ENCODE measurements at places on chromosomes 11 and 22.

- DNase-seq: peak; percentile 35
These were observed 2.3 kb upstream of the INPPL1 start for GRCh38 chr11:72222106-72222891.

DNA sequence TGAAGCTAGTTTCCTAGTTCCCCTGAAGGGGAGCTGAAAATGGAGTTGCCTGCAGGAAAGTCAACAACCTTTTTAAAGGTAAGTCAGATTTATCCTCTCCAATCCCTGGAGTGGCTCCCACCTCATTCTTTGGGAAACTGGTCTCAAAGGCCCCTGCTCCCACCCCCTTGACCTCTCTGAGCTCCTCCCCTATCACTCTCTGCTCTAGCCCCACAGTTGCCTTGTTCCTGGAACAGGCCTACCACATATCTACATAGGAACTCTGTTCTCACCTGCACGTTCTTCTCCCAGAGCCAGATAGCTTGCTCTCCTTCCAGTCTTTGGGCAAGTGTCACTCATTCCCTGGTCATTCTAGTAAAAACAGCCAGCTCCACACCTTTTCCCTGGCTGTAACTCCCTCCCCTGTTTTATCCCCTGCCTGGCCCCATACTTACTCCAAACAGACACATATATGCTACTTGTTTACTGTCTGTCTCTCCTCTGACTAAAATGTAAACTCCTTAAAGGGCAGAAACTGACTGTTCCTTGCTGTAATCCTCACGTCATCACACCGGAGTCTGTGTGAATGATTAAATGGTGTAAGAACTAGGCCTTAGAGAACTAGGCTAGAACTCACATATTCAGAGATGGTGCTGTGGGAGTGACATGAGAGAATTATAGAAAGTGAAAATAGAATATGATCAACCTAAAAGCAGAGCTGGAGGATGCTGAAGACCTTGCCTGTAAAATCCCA, 53.3 kb downstream of the TCF20 start:
- DNase-seq: no peak

GRCh38 chr11:81219661-81220060, 1514.0 kb downstream of the FAM181B start:
- no peak for DNase-seq

GRCh38 chr11:75874684-75875341, 59.8 kb downstream of the UVRAG start:
- no peak for DNase-seq

- DNase-seq: peak; percentile 19
These were observed 350.0 kb upstream of the NCAM1 start for GRCh38 chr11:112610996-112611750.

GRCh38 chr11:46247659-46248058, 29.8 kb upstream of the CREB3L1 start:
- no peak for DNase-seq

DNA sequence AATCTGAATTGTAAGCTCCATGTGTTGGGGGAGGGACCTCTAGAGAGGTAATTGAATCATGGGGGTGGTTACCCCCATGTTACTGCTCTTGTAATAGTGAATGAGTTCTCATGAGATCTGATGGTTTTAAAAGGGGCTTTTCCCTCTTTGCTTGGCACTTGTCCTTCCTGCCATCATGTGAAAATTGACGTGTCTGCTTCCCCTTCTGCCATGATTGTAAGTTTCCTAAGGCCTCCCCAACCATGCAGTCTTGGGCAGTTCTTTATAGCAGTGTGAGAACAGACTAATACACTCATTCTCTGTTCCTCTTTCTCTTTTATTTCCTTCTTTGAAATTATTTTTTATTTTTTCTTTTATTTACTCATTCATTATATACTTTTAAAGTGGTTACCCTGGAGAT, 239.4 kb downstream of the CSNK2A3 start:
- DNase-seq: peak; percentile 41

Data from suppressor macrophage (primary cell).